ENCODE measurements at places on chromosomes 1 and 21. TPM values are rescaled to one million over a fixed set of nuclear protein-coding genes. Genes with fewer than 3 reads are reported as not detected.

HRNR gene
- total RNA-seq = not detected

PDE4B gene
- total RNA-seq = 0.36 TPM

GBP4 gene
- total RNA-seq = not detected

CLCA1 gene
- total RNA-seq = not detected

ITLN2 gene
- not detected for total RNA-seq

NFASC gene
- total RNA-seq = not detected

SH2D5 gene
- total RNA-seq = 0.75 TPM

AKR7A3 gene
- 0.45 TPM for total RNA-seq

SAMD11 gene
- total RNA-seq = 73.8 TPM

TNFAIP8L2 gene
- total RNA-seq = not detected

DNA sequence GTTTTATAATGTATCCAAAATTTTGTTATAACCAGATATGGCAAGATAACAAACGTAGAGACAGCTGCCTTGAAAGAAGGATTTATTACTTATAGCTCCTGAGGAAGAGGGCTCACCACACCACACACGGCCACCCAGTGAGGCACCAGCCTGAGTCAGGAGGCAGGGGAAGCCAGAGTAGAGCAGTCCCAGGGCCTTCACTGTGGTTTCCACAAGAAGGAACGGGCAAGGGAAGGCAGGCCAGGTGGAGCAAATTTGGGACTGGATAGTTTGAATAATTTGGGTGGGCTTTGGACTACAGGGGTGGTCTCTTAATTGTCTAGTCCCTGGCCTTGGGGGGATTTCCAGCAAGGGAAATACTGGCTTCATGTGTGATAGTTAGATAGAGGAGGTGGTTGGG is 72.5 kb downstream of the RRAGC start:
- no peak for DNase-seq

- DNase-seq = no peak
Measured at GRCh38 chr1:170881268-170882265, 53.8 kb upstream of the MROH9 start.

- no peak for DNase-seq
Measured at GRCh38 chr21:31351960-31352359, 7.9 kb upstream of the TIAM1 start.

DNA sequence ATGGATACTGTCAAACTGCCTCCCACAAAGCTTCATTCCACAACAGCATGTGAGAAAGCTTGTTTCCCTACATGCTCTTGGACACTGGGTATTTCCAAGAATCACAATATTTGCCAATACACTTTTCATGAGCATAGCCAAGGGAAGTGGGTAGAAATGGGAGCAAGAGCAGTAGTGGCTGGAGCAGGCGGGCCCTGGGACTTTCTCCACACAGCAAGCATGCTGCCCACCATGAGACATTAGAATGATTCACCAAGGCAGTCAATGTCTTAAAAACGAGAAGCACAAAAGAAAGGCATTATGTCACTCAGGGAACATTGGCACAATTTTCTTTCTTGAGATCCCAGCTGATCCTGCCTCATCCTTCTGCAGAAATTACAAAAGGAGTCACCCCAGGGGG is 371.6 kb upstream of the RUNX1 start:
- no peak for DNase-seq

DNA sequence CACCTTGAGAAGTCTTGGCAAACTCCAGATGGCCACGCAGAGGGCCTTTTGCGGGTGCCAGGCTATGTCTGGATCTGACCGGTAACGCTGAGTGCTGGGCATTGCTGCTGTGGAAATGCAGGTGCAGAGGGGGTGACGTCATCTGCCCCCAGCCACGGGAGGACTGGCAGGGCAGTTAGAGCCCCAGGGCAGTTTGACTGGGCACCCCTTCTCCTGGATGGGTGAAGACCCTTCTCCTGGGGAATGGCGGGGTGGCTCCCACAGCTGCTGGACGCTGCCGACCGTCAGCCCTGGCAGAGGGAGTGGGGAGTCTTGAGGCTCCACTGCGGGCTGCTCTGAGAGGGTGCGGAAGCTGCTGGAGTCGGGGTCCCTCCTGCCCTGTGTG is 12.6 kb upstream of the EDN2 start:
- no peak for DNase-seq

- DNase-seq = no peak
Measured at GRCh38 chr1:63777286-63777685, 3.5 kb downstream of the ROR1 start.

DNA sequence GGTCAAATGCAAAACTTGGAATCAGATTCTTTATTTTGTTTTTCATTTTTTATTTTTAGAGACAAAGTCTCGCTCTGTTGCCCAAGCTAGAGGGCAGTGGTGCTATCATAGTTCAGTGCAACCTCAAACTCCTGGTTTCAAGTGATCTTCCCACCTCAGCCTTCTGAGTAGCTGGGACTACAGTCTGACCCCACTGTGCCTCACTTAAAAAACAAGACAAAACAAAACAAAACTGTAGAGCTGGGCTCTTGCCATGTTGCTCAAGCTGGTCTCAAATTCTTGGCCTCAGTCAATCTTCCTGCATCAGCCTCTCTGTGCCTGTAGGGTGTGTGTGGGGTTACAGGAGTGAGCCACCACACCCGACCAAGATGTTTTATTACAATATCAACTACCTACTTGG is 396.0 kb upstream of the USP24 start:
- DNase-seq = no peak

GRCh38 chr21:38267991-38268863 is 11.4 kb downstream of the KCNJ15 start:
- DNase-seq = no peak

- no peak for DNase-seq
Measured at GRCh38 chr1:156203331-156203730, 9.4 kb downstream of the SLC25A44 start.

GRCh38 chr1:164337394-164337793 is 221.6 kb upstream of the PBX1 start:
- DNase-seq = no peak

- DNase-seq = no peak
Measured at GRCh38 chr1:58047265-58047858, 499.2 kb downstream of the OMA1 start.

- DNase-seq = no peak
Measured at GRCh38 chr1:43440358-43440757, 13.4 kb downstream of the HYI start.

- no peak for DNase-seq
Measured at GRCh38 chr1:2049718-2050431, at the start of gene PRKCZ. Gene PRKCZ, plus strand, starts transcription at chr1:2050411. Its CDS starts 220 bp downstream, at chr1:2050631.

DNA sequence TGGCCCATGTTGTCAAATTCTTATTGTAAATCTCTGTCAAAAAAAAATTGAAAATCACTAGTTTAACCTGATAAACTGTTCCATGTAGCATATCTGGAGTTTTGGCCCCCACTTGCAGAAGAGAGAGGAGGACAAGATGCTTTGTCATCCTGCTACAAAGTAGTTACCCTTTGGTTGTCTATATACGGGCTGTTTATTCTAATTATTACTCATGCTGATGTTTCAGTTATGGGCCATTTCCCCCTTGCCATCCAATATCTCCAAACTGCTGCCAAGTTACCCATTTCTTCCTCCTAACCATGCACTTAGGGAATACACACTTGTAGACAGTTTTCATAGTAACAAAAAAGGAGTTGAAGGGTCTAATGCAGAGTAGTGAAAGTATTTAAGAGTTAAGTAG is 22.6 kb downstream of the STX12 start:
- no peak for DNase-seq

DNA sequence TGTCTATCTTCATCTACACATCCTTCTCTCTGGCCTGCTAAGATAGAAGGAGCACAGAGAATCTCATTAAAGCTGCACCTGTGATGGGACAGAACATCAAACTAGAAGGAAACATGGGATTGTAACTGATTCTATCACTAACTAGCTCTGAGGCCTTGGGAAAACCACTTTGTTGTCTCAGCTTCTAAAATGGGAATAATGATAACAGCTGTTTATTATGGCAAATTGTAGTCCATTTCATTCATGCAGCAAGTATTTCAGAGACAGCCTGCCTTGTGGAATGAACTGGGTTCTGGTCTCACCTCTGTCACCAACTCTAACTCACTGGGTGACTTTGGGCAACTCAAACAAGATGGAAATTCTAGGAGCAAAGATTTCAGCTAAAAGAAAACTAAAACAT is 12.4 kb downstream of the GJA5 start:
- DNase-seq = no peak

Data from chondrocyte (in vitro differentiated cells).